ENCODE measurements at places on chromosomes 2 and 18. TPM values are rescaled to one million over a fixed set of nuclear protein-coding genes. Genes with fewer than 3 reads are reported as not detected.

Gene ANKRD30BL
- total RNA-seq, result not detected

Gene M1AP
- not detected for total RNA-seq

DNA sequence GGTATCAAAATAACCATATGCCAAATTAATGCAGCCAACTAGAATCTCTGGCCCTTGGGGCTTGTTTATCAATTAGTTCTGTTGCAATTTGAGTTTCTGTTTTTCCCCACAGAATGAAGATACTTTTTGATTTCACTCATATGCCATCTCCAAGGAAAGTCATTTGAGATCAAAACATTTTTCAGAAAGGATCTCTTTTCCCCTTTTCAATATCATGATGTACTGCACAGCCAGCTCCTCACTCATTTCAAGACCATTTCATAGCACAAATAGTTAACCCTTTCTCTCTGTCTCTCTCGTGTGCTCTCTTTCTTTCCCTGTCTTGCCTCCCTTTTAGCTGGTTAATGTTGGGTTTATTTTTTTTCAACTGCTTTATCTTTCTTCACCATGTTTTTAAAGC lies 387.3 kb downstream of the STK39 start:
- no peaks in the 10 kb centered on the region for H3K4me1 ChIP-seq
- no peak overlapping the region for H3K27ac ChIP-seq
- H3K36me3 ChIP-seq, result no peaks in the 10 kb centered on the region
- no peak overlapping the region for H3K4me3 ChIP-seq

- no peak overlapping the region for H3K4me3 ChIP-seq
- H3K27ac ChIP-seq, result no peak overlapping the region
- peaks cover 10% of the 10 kb centered on the region for H3K4me1 ChIP-seq
- no peak for DNase-seq
- peaks cover 79% of the 10 kb centered on the region for H3K27me3 ChIP-seq
- H3K36me3 ChIP-seq, result no peaks in the 10 kb centered on the region
These were observed 87.7 kb downstream of the TMEM18 start for GRCh38 chr2:589281-590130.

DNA sequence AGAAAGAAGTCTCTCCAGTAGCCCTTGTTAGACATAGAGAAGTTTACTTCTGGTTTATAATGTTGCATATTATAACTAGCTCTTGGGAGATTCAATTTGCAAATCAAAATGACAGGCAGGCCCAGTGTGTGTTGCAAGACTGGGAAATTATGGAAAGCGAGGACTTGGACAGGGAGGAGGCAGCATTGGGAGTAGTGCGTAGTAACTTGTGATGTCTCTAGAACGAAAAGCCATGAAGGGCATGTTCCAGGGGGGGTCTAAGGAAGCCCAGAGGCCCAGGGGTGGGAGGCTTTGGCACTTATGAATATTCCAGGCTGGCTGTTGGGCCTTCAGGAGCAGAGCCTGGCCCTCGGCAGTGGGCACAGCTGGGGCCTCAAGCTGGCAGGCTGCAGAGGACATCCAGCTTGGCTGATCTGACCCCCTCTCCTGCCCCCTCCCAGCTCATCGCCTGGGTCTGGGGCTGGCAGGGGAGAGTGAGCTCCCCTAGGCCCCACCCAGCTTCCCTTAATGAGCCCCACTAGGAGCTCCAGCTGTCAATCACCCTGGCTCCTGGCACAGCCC lies 55.3 kb upstream of the TCF7L1 start:
- no peak overlapping the region for H3K27ac ChIP-seq
- H3K4me1 ChIP-seq, result no peaks in the 10 kb centered on the region
- H3K36me3 ChIP-seq, result no peaks in the 10 kb centered on the region
- DNase-seq, result no peak
- no peaks in the 10 kb centered on the region for H3K27me3 ChIP-seq

GRCh38 chr18:56505293-56505692 lies 133.1 kb downstream of the TXNL1 start:
- H3K27me3 ChIP-seq, result no peaks in the 10 kb centered on the region
- H3K27ac ChIP-seq, result no peak overlapping the region
- no peaks in the 10 kb centered on the region for H3K36me3 ChIP-seq
- no peak for DNase-seq
- H3K4me3 ChIP-seq, result no peak overlapping the region

- no peak overlapping the region for H3K4me3 ChIP-seq
- peak overlapping the region; percentile 22 for H3K27ac ChIP-seq
- no peaks in the 10 kb centered on the region for H3K36me3 ChIP-seq
- no peaks in the 10 kb centered on the region for H3K27me3 ChIP-seq
- H3K4me1 ChIP-seq, result peaks cover 4% of the 10 kb centered on the region
These were observed 108.6 kb downstream of the C1D start for GRCh38 chr2:67954093-67954748.

- no peak overlapping the region for H3K27ac ChIP-seq
- no peaks in the 10 kb centered on the region for H3K4me1 ChIP-seq
- no peaks in the 10 kb centered on the region for H3K36me3 ChIP-seq
- peaks cover 17% of the 10 kb centered on the region for H3K27me3 ChIP-seq
- peak; percentile 17 for DNase-seq
- H3K4me3 ChIP-seq, result no peak overlapping the region
These were observed 92.2 kb upstream of the TGFA start for GRCh38 chr2:70645733-70646419.

GRCh38 chr18:45835057-45835636 lies 9.7 kb downstream of the SIGLEC15 start:
- no peak overlapping the region for H3K4me3 ChIP-seq
- DNase-seq, result no peak
- no peaks in the 10 kb centered on the region for H3K36me3 ChIP-seq
- peaks cover 7% of the 10 kb centered on the region for H3K4me1 ChIP-seq

DNA sequence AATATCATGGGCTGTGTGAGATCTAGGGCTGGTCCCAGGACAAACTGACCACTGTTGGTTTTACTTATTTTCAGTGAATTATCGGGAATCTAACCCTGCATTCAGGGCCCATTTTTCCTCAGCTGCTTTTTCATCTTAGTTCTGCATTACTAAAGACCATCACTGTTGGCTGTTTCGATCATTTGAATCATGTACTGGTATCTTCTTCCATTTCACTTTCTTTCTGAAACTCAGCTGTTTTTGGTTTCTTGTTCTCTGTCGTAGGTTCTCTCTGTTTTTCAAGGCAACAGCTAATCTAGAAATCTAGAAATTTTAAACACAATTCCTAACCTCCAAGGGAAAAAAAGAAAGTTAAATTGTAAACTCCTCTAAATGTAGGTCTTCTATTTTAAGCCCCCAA lies 159.9 kb upstream of the SESTD1 start:
- DNase-seq, result no peak
- H3K36me3 ChIP-seq, result no peaks in the 10 kb centered on the region
- H3K4me1 ChIP-seq, result peaks cover 19% of the 10 kb centered on the region
- no peak overlapping the region for H3K27ac ChIP-seq
- H3K4me3 ChIP-seq, result no peak overlapping the region

DNA sequence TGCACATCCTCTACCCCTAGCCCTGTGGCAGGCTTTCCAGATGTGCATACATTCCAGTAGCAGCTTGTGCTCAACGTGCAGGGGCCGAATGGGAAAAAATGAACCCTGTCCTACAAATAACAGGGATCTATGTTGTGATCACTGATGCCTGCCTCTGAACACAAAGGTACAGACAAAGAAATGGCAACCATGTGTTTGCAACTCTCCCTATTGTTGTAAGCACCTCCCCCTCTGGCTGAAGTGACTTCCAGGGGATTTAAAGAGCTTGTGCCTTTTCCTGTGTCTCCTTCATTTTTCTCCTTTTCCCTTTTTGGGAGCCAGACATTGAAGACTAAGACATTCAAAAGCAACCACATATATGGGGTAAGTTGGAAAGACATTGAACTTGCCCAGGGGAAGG lies 21.6 kb downstream of the ARHGAP25 start:
- no peaks in the 10 kb centered on the region for H3K4me1 ChIP-seq
- peaks cover 11% of the 10 kb centered on the region for H3K27me3 ChIP-seq
- H3K4me3 ChIP-seq, result no peak overlapping the region
- DNase-seq, result no peak
- H3K27ac ChIP-seq, result no peak overlapping the region
- no peaks in the 10 kb centered on the region for H3K36me3 ChIP-seq

GRCh38 chr2:70132244-70133126 lies 45.2 kb downstream of the PCBP1 start:
- H3K27me3 ChIP-seq, result no peaks in the 10 kb centered on the region
- DNase-seq, result peak; percentile 86
- H3K36me3 ChIP-seq, result no peaks in the 10 kb centered on the region
- H3K4me3 ChIP-seq, result peak overlapping the region; percentile 74
- peak overlapping the region; percentile 86 for H3K27ac ChIP-seq
- H3K4me1 ChIP-seq, result peaks cover 68% of the 10 kb centered on the region

Measured in HepG2 (cell line).